ENCODE measurements at places on chromosomes 16 and 17. TPM values are rescaled to one million over a fixed set of nuclear protein-coding genes. Genes with fewer than 3 reads are reported as not detected.

The USP31 gene
- total RNA-seq, result 10.1 TPM

The CLEC18A gene
- total RNA-seq, result 0.35 TPM

The AXIN1 gene
- 8.5 TPM for total RNA-seq

The TPSB2 gene
- total RNA-seq, result 1.6 TPM

The CCL7 gene
- not detected for total RNA-seq
